ENCODE measurements at places on chromosomes 1 and 21.

DNA sequence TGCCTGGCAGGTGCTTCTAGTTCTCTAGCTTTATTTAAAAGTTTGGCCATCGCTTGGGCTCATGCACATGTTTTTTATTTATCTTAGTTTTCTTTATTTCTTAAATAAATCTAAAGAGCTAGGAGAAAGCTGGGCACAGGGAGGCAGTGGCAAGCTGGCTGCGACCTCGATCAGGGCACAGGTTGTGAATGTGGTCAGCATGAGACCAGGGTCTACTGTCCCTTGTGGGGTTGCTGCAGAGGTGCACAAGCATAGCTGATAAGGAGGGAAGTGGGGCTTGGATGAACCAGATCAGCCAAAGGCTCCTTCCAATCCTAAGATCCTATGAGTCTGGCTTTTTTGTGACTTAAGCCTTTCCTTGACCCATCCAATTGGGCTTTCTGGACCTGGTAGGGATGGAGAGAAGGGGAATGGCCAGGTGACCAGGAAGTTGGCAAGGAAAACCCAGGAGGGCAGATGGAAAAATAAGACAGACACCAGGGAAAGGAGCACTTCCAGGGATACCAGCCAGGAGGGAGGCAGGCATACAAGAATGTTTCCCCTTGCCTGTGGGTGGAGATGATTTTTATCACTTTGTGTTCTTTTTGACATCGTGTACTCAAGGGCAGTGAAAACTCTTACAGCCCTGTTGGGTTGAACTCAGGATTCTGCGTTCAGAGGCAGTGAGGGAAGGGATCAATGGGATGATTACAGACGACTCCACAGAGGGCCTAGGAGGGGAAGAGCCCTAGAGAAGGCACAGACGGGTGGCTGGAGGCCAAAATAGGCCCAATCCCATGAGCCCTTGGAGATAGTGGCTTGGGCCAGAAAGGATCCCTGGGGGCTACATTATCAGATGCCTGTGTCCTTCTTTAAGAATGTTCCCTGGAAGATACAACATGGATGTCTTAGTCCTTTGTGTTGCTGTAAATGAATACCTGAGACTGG lies 8.5 kb downstream of the CYP4B1 start:
- no peak for DNase-seq

DNA sequence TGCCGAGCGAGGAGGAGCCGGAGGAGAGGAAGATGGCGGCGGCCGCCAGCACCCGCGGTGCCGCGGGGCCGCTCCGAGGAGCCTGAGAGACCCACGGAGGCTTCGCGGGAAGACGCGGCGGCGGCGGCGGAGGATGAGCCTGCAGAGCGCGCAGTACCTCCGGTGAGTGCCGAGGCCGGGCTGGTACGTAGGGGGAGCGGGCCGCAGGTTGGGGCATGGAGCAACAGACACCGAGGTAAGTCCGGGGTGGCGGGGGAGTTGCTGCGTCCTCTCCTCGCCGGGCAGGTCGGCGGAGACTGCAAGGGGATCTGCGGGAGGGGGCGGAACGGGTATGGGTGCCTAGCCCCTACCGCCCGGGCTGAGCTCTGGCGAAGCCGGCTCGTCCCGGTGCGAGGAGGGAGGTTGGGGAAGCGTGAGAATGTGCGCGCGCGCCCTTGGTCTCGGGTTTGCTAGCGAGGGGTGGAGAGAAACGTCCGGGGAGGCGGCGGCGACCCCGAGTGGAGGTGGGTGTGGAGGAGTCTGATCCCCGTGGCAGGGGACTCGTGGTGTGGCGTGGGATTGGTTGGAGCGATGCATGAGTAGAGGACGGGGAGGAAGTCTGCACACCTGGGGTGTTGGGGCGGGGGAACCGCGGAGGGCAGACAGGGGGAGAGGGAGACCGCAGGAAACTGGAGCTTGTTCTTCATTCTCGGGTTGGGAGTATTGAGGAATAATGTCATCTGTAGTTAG lies at the start of gene SMG7:
SMG7 (plus strand) TSS at position 12 of the 729 bp plus-strand sequence; CDS start at position 134, 122 bp downstream.
- DNase-seq = peak; percentile 57

DNA sequence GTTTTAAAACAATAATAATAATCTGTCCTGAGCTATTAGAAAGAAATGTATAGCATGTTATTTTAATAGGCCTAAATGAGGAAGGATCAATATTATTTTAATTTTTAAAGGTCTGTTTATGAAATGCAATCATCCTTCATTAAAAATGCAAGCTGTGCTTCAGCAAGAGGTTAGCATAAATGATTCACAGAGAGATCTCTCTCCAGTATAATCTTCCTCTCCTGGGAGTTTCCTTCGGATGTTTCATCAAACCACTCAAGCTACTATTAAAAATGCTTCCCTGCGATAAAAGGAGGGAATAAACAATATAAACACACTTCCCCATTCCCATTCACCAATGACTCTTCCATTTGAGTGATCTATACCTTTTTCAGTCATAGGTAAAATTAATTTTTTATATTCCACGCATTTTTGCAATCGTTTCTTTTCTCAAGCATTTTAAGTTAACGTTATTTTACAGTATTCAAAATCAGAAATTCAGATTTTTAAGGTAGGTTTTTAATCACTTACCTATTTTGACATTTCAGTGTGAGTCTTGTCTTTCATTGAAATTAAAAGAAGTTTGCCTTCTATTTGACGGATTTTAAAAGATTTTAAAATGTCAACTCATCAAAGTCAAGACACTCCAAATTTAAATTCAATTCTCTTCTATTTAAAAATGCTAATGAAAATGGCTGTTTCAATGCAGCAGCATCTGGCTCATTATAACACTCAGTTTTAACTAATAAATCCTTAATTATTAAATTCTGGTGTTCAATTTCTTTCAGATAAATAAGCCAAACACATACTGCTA lies 64.3 kb downstream of the RERE start:
- no peak for DNase-seq

- no peak for DNase-seq
These were observed 78.4 kb downstream of the DISP1 start for GRCh38 chr1:222893255-222893654.

DNA sequence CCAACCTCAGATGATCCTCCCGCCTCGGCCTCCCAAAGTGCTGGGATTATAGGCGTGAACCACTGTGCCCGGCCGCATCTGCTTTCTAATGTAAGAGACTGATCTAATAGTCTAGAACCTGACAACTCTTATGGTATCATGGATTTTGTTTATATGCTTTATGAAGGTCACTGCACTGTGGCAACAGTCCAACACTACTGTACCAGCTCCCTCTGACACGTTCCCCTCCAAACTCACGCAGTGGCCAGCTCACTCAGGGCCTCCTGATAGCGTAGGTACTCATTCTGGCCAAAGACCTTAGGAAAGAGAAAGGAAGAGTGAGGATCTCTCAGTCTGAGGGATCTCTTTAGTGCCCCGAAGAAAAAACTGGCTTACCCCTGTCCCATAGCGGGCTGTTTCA lies 6.0 kb upstream of the CFAP141 start:
- no peak for DNase-seq

GRCh38 chr1:201999625-202000238 lies 10.7 kb upstream of the ELF3 start:
- DNase-seq = peak; percentile 66

- DNase-seq = no peak
These were observed 74.1 kb downstream of the ZNF648 start for GRCh38 chr1:181987334-181987895.
